ENCODE measurements at places on chromosomes 2 and 18.

DNA sequence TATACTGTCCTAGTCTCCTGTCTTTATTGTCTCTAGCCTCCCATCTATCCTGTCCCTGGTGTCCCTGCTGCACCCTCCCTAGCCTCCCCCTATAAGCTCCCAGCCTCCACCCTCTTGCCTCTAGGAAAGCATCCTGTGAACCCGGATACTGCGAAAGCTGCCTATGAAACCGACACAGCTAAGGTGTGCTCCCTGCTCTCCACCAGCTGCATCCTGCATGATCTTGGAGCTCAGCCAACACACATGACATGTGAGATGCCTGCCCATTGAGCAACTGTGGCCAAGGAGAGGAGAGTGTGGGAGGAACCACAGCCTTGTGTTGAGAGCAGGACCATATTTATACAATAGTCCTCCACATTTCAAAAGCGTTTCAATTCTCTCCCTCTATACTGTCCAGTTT lies 187.1 kb downstream of the ZBTB7C start:
- peak; percentile 85 for DNase-seq

DNA sequence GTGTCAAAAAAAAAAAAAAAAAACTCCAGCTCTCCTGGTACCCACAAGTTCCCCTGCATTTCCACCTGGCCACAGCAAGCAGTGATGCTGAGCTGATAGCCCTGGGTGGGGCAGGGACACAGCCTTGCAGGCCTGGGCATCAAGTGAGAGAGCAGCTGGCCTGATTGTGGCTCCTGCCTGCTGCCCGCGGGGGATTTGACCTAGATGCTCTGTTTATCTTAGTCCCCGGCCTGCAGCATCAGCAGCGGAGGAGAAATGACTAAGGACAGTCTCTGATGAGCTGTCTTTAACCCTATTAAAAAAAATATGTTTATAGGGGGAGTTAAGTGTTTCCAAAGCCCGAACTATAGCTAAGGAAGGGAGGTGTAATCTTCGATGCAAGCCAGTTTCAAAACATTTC lies 102.6 kb downstream of the MTCL1 start:
- no peak for DNase-seq

GRCh38 chr2:26559556-26559955 lies 81.6 kb downstream of the CIB4 start:
- DNase-seq = no peak

DNA sequence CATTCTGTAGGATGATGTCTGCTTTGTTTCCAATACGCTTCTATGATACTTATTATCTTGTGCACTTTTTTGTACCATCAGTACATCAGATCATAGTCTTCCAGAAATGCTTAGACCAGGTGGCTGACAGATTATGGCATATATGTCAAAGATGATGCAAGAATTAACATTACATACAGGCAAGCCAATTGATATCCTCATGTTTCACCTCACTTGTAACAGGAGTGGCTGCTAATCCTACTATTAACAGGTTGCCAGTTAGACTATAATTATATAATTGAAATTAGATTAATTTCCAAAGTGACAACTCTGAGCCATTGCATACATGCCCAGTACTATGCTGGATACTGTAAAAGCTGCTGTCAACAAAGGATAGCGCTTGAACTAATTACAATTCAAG lies 77.2 kb downstream of the TLK1 start:
- no peak for DNase-seq

GRCh38 chr2:191470306-191470705 lies 207.6 kb upstream of the NABP1 start:
- no peak for DNase-seq

DNA sequence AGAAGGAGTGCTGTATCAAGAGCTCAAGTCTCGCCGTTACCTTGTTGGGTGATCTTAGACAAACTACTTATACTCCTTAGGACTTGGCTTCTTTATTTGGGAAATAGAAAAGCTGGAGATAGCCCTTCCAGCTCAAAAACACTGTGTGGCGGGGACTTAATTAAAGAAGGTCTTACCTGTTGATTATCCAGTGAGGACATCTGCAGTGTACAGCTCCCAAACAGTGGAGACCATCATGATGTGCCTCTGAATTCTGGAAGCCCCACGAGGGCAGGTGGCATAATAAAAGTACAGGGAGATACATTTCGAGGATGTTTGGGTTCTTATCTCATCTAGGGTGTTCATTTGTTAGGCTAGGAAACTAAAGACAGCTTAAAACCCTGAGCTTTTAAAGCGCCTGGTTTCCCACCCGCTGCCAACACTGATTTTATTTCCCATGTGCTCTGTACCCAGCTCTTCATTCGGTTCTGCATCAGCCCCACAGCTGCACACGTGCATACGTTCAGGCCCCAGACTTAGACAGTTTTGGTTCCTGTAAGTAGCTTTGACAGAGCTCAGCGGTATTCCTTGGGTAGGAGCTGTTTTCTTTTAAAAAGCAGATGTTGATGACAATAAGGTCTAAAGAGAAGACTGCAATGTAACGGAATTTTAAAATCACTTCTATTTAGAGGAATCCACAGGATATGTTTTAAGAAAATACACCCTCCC lies 80.5 kb upstream of the SIX2 start:
- DNase-seq = no peak

GRCh38 chr2:234329202-234329960 lies 167.5 kb downstream of the ARL4C start:
- peak; percentile 18 for DNase-seq

DNA sequence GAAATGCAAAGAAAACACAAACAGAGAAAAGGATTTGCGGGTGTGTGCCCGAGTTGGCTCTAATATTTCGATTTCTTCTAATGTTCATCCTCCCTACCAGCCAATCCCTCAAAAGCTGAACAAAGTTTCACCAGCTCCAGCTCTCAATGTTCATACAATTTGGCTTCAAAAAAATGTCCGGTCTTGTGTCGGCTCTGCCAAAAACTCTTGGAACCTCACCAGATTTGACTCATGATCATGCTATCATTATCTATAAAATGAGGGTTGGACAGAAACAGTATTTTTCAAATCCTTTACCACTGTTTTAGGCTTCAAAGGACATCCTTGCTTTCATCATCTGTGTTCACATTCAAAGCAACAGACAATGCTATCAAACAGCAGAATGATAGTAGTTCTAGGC lies 88.2 kb downstream of the CRACDL start:
- no peak for DNase-seq

- peak; percentile 5 for DNase-seq
These were observed at the start of gene CERKL for GRCh38 chr2:181656450-181657291. Gene CERKL, minus strand, starts transcription at chr2:181657105. Its CDS starts 99 bp downstream, at chr2:181657006.

All from amniotic epithelial cell (primary cell).